ENCODE measurements at places on chromosomes 1 and 21.
A peak's percentile ranks its signal among the peaks of the same experiment; 100 is the strongest.

DNA sequence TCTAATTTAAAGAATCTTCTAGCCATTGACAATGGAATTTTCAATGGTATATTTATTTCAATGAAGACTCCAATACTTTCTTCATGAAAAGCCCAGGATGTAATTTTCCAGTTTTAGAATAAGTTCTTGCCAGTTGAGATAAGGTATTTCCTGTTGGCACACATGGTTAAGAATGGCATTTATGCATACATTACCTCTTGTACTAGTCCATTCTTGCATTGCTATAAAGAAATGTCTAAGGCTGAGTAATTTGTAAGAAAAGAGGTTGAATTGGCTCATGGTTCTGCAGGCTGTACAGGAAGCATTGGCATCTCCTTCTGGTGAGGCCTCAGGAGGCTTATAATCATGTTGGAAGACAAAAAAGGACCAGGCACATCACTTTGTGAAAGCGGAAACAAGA lies 1179.6 kb downstream of the AMY1C start:
- DNase-seq: no peak

- no peak for DNase-seq
These were observed 20.9 kb downstream of the PHGDH start for GRCh38 chr1:119732465-119733168.

GRCh38 chr1:19204446-19205266 lies 5.4 kb downstream of the UBR4 start:
- DNase-seq: no peak

GRCh38 chr1:155912056-155912536 lies 947 bp upstream of the RIT1 start:
- peak; percentile 14 for DNase-seq

DNA sequence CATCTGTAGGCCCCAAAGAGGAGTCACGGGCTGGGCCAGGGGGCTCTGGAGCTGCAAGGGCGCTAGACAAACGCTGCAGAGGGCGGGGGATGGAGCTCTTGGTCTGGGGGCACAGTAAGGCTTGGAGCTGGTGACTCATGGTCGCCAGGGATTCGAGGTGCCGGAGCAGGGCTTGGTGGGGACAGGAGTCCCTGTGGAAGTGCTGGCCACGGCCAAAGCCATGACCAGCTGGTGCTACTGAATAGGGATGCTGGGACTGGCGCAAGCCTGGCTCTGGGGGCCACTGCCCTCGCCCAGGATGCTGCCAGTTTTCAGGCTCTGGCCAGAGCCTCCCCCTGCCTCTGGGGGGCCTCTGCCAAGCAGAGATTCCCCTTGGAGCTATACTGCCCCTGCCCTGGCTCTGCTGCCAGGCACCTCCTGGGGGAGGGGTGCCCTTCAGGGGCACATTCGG lies 25.2 kb downstream of the SPOCD1 start:
- no peak for DNase-seq

- DNase-seq: no peak
These were observed 3.5 kb upstream of the TIAM1 start for GRCh38 chr21:31347435-31348032.

GRCh38 chr1:33280091-33280661 lies 23.9 kb downstream of the ZNF362 start:
- DNase-seq: no peak

GRCh38 chr1:53662169-53662568 lies 76.8 kb downstream of the GLIS1 start:
- DNase-seq: no peak

- DNase-seq: peak; percentile 58
These were observed 1.2 kb downstream of the AGPAT3 start for GRCh38 chr21:43866260-43866629.

- DNase-seq: no peak
These were observed 52.5 kb upstream of the AJAP1 start for GRCh38 chr1:4601941-4602340.

DNA sequence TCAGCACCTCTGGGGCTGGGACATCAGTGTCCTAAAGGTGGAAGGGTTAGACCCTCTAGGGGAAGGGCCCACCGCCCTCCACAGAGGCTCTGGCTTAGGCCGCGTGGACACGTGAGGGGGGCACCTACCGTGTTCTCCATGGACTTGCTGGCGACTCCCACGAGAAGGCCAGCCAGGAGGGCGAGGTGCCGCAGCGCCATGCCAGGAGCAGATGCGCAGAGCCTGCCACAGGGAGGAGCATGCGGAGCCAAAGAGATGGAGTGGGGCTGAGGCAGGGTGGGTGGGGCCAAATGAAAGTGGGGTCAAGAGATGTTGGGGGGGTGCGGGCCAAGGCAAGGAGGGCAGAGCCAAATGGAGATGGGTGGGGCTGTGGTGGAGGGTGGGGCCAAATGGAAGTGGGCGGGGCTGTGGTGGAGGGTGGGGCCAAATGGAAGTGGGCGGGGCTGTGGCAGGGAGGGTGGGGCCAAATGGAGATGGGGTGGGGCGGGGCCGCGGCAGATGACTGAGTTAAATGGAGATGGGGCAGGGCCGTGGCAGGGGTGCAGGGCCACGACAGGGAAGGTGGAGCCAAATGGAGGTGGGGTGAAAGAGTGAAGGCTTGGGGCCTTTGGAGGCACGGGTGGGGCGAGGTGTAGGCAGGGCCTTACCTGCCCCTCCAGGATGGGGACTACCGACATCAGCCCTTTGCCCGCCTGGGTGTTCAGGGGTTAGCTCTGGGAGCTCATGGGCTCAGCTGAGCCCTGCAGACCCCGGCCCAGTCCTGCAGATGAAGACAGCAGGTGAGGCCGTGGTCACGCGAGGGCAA lies 17.4 kb upstream of the RNF223 start:
- no peak for DNase-seq

- DNase-seq: peak; percentile 77
These were observed 210.9 kb upstream of the GALNT2 start for GRCh38 chr1:229856009-229856650.

DNA sequence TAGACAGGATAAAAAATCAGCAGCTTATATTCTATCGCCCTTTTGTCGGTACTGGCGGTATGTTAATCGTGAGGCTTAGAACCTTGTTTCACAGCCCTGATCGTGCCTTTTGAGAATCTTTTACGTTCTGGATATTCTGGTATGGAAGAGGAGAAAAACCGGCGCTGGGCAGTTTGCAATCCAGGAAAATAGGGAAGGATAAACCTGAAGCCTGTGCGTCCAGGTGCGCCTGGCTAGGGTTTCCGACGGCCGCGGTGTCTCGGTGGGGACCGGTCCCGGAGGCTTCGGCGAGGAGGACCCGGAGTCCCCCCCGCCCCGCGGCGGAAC lies 258 bp upstream of the SYPL2 start:
- no peak for DNase-seq

GRCh38 chr1:156496211-156496761 lies 4.3 kb downstream of the MEF2D start:
- peak; percentile 57 for DNase-seq

- DNase-seq: no peak
These were observed 6.0 kb upstream of the ST6GALNAC3 start for GRCh38 chr1:76068542-76068941.

- DNase-seq: no peak
These were observed 6.9 kb upstream of the IL22RA1 start for GRCh38 chr1:24149866-24150233.

- DNase-seq: no peak
These were observed 435.9 kb upstream of the PRMT6 start for GRCh38 chr1:106620521-106620954.

DNA sequence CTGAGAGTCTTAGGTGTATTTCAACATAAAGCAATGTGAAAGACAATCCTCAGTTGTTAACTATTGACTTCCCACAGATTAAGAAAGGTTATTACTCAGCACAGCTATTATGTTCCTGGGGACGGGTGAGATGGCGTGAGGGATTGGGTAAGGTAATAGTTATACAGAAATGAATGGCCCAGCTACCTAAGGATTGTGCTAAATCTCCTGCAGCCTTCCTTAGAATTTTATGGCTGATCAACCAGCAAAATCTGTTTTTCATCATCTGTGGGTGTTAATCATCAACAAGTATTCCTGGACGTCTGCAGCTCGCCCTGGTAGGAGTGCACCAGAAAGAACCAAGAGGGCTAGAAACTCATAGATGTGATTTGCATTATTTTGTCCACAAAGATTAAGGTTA lies 146.0 kb upstream of the IVNS1ABP start:
- DNase-seq: no peak

- no peak for DNase-seq
These were observed 15.3 kb downstream of the DCAF8 start for GRCh38 chr1:160247053-160247452.

DNA sequence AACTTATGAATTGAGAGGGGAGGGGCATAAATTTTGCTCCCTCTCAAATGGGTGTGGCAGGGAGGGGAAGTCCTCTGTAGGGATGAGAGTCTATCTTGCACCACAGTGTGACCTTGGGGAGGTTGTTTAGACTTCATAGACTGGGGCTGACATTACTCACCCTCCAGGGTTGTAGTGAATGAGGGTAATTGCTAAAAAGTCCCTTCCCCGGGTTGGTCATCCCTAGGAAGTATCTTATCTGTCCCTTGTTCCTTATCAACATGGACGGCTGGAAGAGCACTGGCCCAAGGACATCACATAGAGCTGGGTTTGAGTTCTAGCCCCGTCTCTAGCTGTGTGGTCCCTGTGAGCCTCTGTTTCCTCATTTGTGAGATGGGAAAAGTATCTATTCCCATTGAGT lies 52.4 kb upstream of the SLC2A1 start:
- DNase-seq: no peak

DNA sequence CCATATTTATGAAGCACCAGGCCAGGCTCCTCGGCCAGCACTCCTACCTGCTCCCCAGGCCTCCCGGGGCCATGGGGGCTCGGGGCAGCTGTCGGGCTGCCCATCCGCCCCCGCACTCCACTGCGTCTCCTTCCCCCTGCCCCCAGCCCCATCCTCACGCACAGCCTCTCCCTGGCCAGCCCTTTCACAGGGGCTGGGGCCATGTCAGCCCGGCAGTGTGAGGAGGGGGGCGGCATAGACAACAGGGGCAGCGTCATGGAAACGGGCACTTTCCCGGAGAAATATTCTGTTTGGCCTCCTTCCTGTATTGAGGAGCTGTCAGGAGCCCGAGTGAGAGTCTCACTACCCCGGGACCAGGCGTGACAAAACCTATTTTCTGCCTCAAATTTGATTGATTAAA lies 87.3 kb downstream of the CASZ1 start:
- DNase-seq: no peak

- DNase-seq: no peak
These were observed 9.8 kb downstream of the MRPS14 start for GRCh38 chr1:175013445-175013844.

GRCh38 chr1:59318271-59318860 lies 21.5 kb downstream of the FGGY start:
- DNase-seq: no peak

DNA sequence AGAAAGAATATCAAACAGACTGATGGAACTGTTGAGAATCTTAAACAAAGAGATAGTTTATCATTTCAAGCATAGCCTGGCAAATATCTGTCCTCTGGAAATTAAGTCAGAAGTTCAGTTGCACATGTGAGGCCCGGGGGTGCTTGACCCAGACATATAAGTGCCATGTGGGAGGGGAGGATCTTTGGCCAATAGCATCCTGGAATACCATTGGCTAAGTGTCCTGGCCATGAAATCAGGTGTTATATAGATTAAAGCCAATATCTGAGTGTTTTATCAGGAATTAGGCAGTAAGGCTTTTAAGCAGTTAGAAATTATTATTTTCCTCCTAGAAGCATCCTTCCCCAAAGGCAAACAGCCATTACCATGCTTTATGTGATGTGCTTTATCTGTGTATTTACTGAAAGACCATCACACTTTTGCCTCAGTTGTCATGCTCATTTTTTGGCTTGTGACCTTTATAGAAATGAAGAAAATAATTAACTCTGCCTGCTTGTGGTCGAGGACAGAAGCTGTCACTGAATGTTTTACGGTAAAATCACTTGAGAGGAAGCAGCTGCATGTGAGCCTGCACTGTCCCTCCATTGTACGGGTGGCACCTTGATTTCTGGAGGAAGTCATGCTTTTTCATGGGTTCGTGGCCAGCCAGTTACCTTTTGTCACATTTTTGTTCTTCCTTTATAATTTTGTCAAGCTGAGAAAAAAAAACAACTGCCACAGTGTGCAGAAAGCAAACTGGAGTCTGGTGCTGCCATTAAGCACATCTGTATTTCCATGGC lies 259.9 kb upstream of the FMN2 start:
- DNase-seq: no peak

GRCh38 chr1:100512803-100513352 lies 25.1 kb upstream of the GPR88 start:
- no peak for DNase-seq

DNA sequence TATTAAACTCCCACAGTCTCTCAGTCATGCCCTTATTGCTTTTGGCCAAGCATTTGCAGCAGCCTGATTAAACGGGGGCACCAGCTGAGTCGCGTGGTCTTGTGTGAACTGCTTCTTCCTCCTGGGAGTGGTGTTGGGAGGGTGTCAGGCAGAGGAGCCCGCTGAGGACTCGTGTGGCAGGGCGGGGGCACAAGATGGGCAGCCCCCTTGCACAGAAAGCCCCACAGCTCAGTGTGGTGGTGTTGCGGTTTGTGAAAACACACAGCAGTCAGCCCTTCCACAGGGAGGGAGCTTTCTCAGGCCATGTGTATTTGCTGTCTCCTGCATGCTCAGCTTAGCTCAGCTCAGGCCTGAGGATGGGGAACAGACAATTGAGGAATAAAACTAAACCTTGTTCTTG lies 22.4 kb downstream of the PEX14 start:
- DNase-seq: no peak

- peak; percentile 74 for DNase-seq
These were observed 150.6 kb downstream of the MRPL39 start for GRCh38 chr21:25456672-25457071.

GRCh38 chr1:173997791-173998190 lies 24.4 kb downstream of the RC3H1 start:
- DNase-seq: no peak

DNA sequence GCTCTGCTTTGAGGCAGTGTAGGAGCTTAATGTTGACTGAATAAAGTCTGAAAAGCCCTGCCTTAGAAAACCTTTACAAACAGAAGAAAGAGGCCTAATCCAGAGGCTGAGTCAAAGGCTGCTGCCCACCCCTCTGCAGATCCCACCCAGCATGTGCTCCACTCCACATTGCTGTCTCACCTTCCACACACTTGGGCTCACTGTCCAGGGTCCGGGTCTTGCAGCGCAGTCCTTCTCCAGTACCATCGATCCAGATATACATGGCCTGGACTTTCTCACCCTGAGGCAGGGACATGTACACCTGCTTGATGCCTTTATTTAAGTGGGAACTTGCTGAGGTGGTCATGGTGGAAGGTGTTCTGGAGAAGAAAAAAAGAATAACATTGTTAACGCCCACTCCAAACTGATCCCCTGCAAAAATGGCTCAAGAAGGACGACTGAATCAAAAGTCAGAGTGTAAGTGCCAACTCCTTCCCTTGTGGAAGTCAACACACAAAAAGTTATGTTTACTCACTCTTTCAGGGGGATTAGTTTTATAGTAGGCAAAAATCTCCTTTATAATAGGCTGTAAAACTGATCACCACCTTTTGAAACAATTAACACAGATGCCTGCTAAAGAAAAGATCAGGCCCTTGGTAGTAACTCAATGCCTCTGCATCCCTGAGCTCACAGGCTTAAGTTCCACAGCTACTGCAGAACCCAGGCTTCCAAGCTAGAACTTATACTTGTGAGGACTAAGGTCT lies 3.0 kb downstream of the GLUL start:
- DNase-seq: no peak
